Cardiac septum (tissue), 1 donor: ENCODE measurements at places on chromosomes 6 and 20. TPM values are rescaled to one million over a fixed set of nuclear protein-coding genes. Genes with fewer than 3 reads are reported as not detected.

GRCh38 chr6:125597411-125598253 lies 151.8 kb upstream of the HEY2 start:
- no peak for DNase-seq

DNA sequence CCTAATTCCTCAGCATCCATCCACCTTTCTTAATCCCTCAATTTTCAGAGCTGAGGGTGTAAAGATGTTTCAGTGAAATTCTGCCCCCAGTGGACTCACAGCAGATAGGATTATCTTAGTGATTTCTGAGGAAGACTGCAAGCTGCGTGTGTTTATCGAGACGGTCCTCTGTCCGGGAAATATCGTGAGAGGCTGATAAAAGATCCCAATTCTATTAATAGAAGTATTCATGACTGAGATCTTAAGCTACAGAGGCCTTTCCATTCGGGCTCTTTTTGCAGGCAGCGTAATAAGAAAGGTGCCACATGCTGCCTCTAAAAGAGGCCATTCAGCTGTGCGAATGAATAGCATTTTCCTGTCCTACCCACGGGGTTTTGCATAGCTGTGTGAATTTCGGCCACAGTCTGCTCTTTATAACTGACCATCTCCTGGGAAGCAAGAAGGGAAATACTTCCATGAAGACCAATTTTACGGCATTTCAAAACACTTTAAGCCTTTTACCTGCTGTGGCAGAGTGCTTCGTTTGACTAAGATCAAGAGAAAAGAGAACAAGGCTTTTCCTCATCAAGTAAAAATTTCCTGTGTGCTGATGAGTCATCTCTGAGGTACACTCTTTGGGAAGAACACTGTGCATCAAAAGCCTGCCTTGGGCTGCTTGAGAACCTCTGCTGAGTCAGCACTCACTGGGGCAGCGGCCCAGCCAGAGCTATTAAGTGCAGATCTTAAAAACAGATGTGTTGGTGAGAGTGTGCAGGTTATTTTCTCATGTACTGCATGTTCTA lies 208.8 kb downstream of the ARHGAP18 start:
- no peak for DNase-seq

DNA sequence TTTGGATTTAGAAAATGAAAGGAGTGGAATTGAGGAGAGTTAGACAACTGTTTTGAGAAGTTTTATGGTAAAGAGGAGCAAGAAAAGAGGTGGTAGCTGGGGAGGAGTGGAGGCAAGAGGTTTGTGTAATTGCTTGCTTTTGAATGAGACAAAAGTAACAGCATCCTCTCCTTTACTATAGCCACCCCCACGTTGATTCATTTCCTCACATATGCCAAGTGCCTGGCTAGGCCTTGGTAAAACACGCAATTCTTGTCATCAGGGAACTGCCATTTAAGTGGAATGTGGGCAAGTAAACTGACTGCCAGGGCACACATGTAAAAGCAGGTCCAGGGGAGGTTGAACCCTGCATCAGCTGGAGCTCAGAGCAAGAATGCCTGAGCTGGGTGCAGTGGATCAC lies 4.1 kb downstream of the MTRES1 start:
- no peak for DNase-seq

DNA sequence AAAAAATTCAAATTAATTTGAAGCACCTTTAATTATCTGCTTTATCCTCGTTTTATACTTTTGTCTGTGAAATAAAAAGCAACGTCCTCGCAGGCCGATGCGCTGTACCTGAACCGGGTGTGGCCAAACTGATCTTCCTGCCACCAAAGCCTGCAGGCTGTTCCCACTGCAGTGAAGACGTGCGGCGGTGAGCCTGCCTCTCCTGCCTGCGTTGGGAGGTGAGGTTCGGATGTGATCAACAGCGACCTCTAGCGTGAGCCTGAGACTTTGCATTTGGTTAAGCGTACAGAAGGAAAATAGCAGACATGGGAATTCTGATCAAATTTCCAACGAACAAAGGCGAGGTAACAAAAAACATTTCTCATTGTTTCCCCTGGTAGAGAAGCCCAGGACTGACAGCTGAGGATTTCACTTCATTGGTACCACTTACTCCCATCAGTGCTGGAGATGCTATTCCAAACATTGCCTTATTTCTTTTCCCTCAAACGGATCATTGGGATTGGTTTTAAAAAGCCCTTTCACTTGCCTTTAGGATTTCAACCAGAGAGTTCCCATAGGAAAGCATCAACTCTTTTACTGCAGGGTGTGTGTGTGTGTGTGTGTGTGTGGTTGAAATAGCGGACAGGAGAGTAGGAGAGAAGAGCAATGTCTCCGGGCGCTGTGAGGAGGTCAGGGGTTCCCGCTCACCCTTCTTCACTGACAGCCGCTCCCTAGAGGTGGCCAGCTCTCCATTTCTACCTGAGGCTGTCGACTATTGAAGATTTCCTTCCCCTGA lies 56.6 kb upstream of the CCN6 start:
- peak; percentile 90 for DNase-seq

The CCN6 gene
- total RNA-seq: not detected
